ENCODE measurements at places on chromosomes 4 and X.

GRCh38 chr4:79413886-79414285 is 5.9 kb upstream of the GK2 start:
- DNase-seq = no peak

DNA sequence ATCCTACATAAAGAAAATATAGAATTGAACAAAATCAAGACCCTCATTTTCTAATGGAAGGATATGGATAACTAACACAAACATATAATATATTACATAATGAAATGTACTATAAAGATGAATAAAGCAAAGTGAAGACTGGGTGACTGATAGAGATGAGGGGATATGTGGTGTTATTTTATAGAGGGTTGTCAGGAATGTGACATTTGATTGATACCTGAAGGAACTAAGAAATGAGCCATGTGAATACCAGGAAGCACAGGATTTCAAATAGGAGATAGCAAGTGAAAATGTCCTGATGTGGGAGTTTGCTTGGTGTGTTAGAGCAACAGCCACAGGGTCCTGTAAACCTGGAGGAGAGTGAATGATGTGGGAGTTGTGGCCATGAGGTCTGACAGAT is 40.1 kb upstream of the GNPDA2 start:
- no peak for DNase-seq

DNA sequence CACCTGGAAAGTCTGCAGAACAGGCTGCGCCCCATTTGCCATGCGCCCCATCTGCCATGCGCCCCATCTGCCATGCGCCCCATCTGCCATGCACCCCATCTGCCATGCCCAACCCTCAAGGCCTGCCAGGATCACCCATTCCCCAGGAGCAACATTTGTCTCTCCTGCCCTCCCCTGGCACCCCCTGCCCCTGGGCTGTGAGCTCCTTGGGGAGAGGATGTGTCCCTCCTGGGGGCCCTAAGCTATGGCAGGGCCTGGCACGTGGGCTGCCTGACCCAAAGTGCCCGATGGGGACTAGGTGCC is 82.6 kb downstream of the FAM53A start:
- no peak for DNase-seq

DNA sequence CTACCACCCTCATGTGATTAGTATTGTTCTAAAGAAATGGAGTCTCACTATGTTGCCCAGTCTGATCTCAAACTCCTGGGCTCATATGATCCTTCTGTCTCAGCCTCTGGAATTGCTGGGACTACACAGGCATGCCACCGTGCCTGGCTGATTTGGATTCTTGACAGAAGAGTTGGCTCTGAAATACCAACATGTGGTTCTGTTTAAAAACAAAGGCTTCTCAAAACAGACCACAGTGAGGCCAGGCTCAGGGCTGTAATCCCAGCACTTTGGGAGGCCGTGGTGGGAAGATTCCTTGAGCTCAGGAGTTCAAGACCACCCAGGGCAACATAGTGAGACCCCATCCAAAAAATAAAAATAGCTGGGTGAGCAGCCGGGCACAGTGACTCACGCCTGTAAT is 126.7 kb downstream of the DHRSX start:
- DNase-seq = no peak

DNA sequence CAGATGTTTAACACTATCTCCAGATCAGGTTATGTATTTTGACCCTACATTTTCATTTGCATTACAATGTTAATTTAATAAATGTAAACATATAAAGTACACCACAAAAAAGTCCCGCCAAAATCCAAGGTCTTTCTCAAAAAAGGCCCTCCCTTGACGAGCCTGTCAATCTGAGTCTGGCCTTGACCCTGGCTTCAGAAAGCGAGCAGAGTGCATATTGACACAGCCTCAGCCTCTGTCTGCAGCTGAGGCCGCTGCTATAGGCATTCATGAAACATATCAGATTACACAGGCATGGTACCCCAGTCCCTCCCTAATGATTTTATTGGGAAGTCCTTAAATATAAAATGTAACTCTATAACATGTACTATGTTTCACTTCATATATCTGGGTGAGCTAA is 6.2 kb downstream of the MBNL3 start:
- DNase-seq = no peak

GRCh38 chr4:168321006-168321405 is 2.5 kb upstream of the DDX60 start:
- DNase-seq = no peak

DNA sequence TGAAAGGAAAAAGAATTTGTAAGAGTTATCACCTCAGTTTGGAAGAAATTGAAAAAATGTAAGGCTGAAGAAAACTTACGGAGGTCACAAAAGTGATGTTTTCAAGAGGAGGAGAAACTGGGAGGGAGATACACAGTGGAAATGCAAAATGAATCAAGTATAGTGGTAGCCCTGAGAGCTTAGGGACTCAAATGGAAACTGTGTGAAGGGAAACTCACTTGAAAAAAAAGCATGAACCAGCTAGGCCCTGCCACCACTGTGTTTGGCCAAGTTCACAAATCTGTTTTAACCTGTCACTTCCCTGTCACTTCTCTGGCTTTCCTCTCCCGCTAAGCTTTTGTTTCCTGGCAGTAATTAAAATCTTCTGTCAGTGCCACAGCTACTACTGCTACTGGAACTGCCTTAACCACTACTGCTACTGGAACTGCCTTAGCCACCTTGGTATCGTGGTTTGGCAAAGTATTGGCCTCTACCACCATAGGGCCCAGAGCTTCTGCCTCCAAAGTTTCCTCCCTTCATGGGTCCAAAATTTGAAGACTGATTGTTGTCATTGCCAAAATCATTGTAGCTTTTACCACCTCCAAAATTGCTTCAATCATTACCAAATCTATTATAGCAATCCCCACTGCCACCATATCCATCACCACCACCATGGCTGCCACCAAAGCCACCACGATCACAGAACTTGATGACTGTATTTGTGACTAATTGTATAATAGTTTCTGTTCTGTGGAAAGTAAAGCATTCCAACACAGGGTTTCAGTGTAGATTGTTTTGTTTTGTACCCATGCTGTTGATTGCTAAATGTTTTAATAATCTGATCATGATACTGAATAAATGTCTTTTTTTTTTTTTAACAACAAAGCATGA is 41.5 kb downstream of the SMARCA5 start:
- DNase-seq = no peak

DNA sequence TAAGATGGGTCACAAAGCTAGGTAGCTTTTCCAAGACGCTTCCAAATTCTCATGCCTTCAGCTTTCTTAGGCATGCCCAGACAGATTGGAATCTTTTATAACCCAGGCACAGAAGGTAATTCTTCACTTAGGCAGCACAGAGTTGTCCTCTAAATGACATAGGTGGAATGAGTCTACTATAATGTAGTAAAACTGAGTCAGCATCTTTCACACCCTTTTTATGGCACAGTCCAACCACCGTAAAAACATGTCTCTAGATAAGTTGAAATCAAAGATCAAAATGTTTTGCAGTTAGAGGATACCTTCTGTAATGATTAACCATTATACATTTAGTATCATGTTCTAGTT is 128.4 kb upstream of the FAT1 start:
- DNase-seq = no peak

- DNase-seq = no peak
These were observed 497.9 kb upstream of the PCDH10 start for GRCh38 chr4:132651196-132651595.

DNA sequence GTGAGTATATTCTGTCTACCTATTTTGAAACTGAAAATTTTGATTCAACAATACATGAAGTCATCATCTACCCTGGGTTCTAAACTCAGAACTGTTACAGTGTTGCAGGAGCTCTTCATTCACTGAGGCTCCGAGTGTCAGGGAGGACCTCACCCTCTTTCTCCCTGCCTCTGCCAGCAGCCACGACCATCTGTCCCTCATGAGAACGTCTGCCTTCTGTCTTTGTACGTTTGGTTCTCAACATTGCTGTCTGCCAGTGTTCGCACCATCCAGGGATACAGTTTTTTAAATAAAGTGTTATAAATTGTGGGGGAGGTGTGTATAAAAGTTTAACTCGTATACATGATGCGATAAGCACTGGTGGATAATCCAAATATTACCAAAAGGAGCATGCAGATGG is 55.5 kb downstream of the TRAPPC11 start:
- no peak for DNase-seq

DNA sequence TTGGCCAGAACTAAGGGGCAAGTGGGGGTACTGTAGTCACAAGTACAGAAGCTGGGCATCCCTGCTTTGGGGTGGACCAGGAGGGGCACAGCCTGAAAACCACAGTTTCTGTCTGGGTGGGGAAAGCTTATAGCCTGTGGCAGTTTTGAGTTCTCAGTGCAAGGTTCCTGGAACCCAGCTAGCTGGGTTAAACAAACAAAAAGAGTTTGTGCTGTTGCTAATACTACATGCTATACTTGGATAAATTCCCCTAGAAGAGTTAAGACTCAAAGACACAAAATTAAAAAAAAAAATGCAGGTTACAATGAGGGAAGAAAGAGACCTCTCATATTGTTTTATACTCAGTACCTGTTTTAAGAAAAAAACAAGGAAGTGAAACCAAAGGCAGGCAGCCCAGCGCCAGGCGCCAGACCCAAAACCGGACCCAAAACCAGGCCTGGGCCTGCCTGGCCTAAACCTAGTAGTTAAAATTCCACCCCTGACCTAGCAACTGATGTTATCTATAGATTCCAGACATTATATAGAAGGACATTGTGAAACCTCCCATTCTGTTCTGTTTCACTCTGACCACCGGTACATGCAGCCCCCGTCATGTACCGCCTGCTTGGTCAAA is 50.8 kb downstream of the SLC2A9 start:
- DNase-seq = no peak
